Trophoblast cell (in vitro differentiated cells and primary cell): ENCODE measurements at places on chromosomes 7 and 10.

DNA sequence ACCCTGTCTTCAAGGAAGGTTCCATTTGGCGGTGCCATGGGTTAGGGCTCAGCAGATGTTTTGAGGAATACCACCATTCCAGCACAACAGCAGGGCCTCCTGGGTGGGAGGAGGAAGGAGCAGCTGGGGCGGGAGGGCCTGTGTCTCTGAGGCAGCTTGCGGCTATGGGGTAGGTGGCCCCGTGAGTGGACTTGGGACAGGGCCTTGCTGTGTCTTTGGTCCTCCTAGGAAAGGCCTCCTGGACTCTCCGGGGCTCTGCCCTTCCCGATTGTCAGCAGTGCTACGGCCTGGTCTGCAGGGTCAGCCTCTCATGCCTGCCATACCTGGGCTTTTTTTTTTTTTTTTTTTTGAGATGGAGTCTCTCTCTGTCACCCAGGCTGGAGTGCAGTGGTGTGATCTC lies 96.7 kb downstream of the PAXIP1 start:
- no peaks in the 10 kb centered on the region for H3K36me3 ChIP-seq
- H3K27me3 ChIP-seq: no peaks in the 10 kb centered on the region
- no peak overlapping the region for H3K4me3 ChIP-seq

- H3K36me3 ChIP-seq: no peaks in the 10 kb centered on the region
- no peak overlapping the region for H3K27ac ChIP-seq
- H3K4me1 ChIP-seq: no peaks in the 10 kb centered on the region
- DNase-seq: no peak
- no peak overlapping the region for H3K4me3 ChIP-seq
Measured at GRCh38 chr7:31098642-31099360, 46.7 kb downstream of the ADCYAP1R1 start.

DNA sequence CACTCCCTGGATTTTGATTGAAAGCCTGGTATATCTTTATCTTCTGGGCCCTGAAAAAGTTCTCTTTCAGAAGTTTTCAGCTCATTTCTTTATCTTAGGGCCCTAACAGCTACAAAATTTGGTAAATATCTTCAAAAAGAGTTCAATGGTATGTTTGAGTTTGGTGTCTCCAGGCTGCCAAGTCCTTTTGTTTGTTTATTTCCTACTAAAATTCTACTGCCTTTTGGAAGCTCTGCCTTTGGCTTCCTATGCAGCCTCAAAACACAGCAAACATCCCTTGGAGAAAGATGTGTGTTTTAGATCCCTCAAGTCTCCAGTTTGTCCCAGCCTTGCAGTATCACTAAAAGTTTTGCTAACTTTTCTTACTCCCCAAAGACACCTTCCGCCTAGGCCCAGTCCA lies 146.8 kb downstream of the LRRTM3 start:
- DNase-seq: no peak
- H3K4me3 ChIP-seq: no peak overlapping the region
- no peaks in the 10 kb centered on the region for H3K27me3 ChIP-seq
- no peaks in the 10 kb centered on the region for H3K4me1 ChIP-seq
- no peak overlapping the region for H3K27ac ChIP-seq
- no peaks in the 10 kb centered on the region for H3K36me3 ChIP-seq

GRCh38 chr10:112203328-112204076 lies 19.9 kb upstream of the GPAM start:
- no peaks in the 10 kb centered on the region for H3K27me3 ChIP-seq
- no peak overlapping the region for H3K4me3 ChIP-seq
- DNase-seq: no peak
- no peak overlapping the region for H3K27ac ChIP-seq
- H3K36me3 ChIP-seq: no peaks in the 10 kb centered on the region
- H3K4me1 ChIP-seq: no peaks in the 10 kb centered on the region

DNA sequence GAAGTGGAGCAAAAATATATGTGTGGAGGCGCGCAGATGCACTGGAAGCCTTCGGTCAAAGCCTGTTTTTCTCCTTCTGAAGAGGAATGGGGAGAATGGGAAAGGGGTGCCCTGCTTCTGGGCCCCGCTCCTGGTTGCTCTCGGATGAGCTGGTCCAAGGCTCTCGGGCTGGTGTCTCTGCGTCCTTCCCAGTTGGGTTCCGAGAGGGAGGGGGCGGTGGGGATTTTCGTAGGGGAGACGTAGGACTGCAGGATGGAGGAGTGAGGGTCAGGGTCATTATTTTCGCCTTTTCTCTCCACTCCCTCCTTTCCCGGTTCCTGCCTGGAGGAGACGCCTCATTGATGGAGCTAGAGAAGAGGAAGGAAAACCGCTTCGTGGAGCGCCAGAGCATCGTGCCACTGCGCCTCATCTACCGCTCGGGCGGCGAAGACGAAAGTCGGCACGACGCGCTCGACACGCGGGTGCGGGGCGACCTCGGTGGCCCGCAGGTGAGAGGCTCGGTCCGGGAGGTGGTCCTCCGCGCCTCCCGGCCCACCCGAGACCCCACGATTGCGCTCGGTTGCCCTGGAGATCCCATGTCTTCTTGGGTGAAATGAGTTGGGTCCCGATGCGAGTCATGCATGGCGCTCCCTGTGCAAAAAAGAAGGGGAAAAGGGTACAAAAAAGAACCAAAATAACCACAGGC lies 790 bp downstream of the ADAM22 start:
- peak overlapping the region; percentile 82 for H3K4me3 ChIP-seq
- no peak overlapping the region for H3K27ac ChIP-seq
- no peak for DNase-seq
- peaks cover 10% of the 10 kb centered on the region for H3K4me1 ChIP-seq
- no peaks in the 10 kb centered on the region for H3K36me3 ChIP-seq
- peaks cover 3% of the 10 kb centered on the region for H3K27me3 ChIP-seq

- H3K36me3 ChIP-seq: no peaks in the 10 kb centered on the region
- H3K4me3 ChIP-seq: no peak overlapping the region
- H3K4me1 ChIP-seq: no peaks in the 10 kb centered on the region
Measured at GRCh38 chr7:91311839-91312238, 47.6 kb downstream of the FZD1 start.

- no peaks in the 10 kb centered on the region for H3K27me3 ChIP-seq
- peak; percentile 78 for DNase-seq
- H3K4me1 ChIP-seq: peaks cover 16% of the 10 kb centered on the region
- H3K36me3 ChIP-seq: peaks cover 3% of the 10 kb centered on the region
- H3K27ac ChIP-seq: peak overlapping the region; percentile 60
- peak overlapping the region; percentile 79 for H3K4me3 ChIP-seq
Measured at GRCh38 chr10:102449321-102450123, 1.8 kb downstream of the C10orf95 start.

GRCh38 chr7:130910949-130911944 lies 177.2 kb upstream of the KLF14 start:
- H3K27me3 ChIP-seq: no peaks in the 10 kb centered on the region
- no peak overlapping the region for H3K4me3 ChIP-seq
- peaks cover 13% of the 10 kb centered on the region for H3K4me1 ChIP-seq
- no peaks in the 10 kb centered on the region for H3K36me3 ChIP-seq
- no peak for DNase-seq

DNA sequence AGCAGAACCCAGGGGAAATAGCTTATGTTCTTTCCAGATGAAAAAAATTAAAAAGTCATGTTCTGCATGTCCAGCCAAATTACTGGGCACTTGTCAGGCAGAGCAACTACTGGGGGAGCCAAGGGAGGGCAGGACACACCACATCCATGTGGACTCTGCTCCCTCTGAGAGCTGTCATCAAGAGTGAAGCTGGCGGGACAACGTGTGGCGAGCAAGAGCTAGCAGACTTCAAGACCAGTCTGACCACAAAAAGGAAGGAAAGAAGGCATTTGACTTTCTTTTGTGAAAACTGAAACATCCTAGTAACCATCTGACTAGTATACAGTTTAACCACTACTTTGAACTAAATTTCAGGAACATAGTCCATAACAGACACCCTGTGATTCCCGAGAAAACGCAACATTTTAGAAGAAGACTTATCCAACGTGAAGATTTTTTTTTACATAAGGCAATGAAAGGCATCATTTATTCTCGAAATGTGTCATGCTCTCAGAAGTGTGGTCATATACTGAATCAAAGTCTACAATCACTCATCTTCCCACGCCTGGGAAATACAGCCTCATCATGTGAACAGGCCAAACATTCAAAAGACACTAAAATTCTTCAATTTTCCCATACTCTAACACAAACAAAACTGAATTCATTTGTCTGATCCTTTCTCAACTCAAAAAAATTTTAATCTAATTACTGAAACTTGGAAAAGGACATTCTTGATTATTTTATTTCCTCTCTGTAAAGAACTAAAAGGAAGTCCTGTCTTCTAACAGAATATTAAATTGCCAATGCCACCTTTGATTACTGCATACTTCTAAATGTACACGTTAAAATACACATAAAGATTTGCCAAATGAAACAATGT lies 15.5 kb downstream of the CYTH3 start:
- DNase-seq: peak; percentile 35
- peaks cover 2% of the 10 kb centered on the region for H3K4me1 ChIP-seq
- no peak overlapping the region for H3K4me3 ChIP-seq
- H3K27ac ChIP-seq: no peak overlapping the region
- no peaks in the 10 kb centered on the region for H3K27me3 ChIP-seq

- H3K4me1 ChIP-seq: no peaks in the 10 kb centered on the region
- H3K27ac ChIP-seq: no peak overlapping the region
- no peaks in the 10 kb centered on the region for H3K27me3 ChIP-seq
- no peak overlapping the region for H3K4me3 ChIP-seq
- no peak for DNase-seq
Measured at GRCh38 chr10:63021225-63021624, 111.9 kb upstream of the NRBF2 start.

GRCh38 chr10:126049759-126050700 lies 153.7 kb downstream of the FANK1 start:
- no peaks in the 10 kb centered on the region for H3K27me3 ChIP-seq
- no peaks in the 10 kb centered on the region for H3K36me3 ChIP-seq
- DNase-seq: peak; percentile 82

- DNase-seq: no peak
- no peaks in the 10 kb centered on the region for H3K36me3 ChIP-seq
- no peaks in the 10 kb centered on the region for H3K27me3 ChIP-seq
- no peaks in the 10 kb centered on the region for H3K4me1 ChIP-seq
- H3K27ac ChIP-seq: no peak overlapping the region
Measured at GRCh38 chr10:70561558-70561957, 41.0 kb downstream of the PRF1 start.

- peaks cover 27% of the 10 kb centered on the region for H3K36me3 ChIP-seq
- no peaks in the 10 kb centered on the region for H3K27me3 ChIP-seq
- no peak overlapping the region for H3K4me3 ChIP-seq
- no peak for DNase-seq
Measured at GRCh38 chr10:3097160-3097559, 29.8 kb downstream of the PFKP start.

- no peak for DNase-seq
- no peak overlapping the region for H3K4me3 ChIP-seq
- H3K27me3 ChIP-seq: peaks cover 69% of the 10 kb centered on the region
- no peaks in the 10 kb centered on the region for H3K4me1 ChIP-seq
- no peaks in the 10 kb centered on the region for H3K36me3 ChIP-seq
Measured at GRCh38 chr7:1247527-1248041, 14.9 kb downstream of the UNCX start.

DNA sequence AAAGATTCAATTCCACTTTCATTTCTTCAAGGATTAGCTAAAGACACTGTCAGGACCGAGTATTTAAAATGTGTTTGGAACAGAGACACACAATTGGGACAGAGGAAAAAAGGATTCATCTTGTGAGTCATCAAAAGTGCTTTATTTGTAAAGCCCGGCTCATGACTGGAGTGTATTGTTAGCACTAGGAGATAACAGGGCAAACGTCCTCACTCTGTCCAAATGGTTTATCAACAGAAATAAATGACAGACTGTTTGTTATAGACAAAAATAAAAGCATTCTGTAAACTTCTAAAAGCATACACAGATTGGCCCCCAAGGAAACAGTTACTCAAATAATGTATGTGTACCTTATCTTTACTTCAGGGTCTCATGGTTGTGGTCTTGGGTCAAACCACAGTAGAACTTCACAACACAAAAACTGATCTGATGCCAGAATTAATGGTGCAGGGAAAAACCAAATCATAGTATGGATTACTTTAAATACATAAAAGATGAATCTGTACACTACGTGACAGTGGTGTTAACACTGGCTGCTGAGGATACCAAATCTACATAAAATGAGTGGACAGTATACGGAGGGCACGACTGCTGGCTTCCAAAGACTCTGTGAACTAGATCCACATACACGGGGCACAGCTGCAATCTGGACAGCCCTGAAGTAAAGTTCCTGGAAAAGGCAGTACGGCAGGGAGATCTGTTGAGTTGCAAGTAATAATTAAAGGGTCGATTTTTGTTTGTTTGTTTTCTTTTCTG lies 179.4 kb downstream of the PIP4K2A start:
- no peaks in the 10 kb centered on the region for H3K27me3 ChIP-seq
- DNase-seq: no peak
- H3K4me3 ChIP-seq: no peak overlapping the region

GRCh38 chr10:66222462-66223046 lies 703.3 kb upstream of the LRRTM3 start:
- no peak overlapping the region for H3K4me3 ChIP-seq
- no peaks in the 10 kb centered on the region for H3K27me3 ChIP-seq
- H3K36me3 ChIP-seq: no peaks in the 10 kb centered on the region
- no peak for DNase-seq

DNA sequence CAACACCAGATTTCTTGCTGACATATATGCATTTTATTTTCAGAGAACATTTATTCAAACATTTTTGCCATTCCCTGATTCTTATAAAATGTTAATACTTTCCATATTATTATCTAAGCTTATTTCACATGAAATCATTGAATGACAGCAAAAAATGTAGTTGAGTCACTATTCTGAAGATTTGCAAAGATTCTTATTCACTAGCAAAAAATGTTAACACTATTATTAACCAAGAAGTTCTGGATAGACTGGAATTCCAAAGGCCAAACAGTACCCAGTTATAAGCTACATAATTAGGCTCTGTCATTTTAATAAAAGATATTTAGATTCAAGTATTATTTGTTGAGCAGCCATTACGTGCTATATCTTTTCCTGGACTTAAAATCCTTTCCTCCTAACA lies 4.3 kb downstream of the GSTO2 start:
- DNase-seq: peak; percentile 78
- no peaks in the 10 kb centered on the region for H3K36me3 ChIP-seq
- no peak overlapping the region for H3K4me3 ChIP-seq
- no peaks in the 10 kb centered on the region for H3K27me3 ChIP-seq
- H3K27ac ChIP-seq: no peak overlapping the region

DNA sequence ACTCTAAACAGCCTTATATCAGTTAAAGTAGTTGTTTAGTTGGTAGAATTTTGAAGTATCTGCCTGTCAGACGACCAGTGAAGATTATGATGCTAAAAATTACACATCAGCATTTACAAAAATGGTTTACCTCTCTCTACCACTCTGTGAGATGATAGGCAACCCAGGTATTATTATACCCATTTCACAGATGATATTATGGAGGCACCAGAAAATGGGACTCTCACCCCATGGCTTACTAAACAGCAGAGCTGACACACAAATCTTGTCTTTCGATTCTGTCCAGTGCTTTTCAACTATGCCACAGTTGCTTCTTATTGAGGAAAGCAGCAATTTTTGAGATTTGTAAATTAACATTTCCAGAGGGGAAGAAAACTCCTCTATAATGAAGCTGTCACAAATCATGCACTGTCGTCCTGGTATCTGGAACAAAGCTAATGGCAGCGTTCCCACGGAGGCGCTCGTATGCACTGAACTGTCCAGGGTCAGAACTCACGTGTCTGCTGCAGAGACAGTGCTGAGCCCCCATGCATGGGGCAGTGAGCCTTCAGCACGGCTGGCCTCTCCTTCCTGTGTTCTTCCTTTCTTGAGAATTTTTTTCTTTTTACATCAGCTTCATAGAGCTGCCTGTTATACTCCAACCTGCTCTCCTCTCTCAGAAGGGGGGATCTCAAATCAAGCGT lies 381.1 kb downstream of the SDK1 start:
- no peaks in the 10 kb centered on the region for H3K27me3 ChIP-seq
- H3K4me3 ChIP-seq: no peak overlapping the region
- H3K36me3 ChIP-seq: peaks cover 5% of the 10 kb centered on the region

- H3K27me3 ChIP-seq: no peaks in the 10 kb centered on the region
- no peaks in the 10 kb centered on the region for H3K4me1 ChIP-seq
- no peak for DNase-seq
- no peaks in the 10 kb centered on the region for H3K36me3 ChIP-seq
- H3K4me3 ChIP-seq: no peak overlapping the region
- no peak overlapping the region for H3K27ac ChIP-seq
Measured at GRCh38 chr7:141991140-141991539, 4.5 kb upstream of the MGAM start.
